Pons (tissue), 1 donor: ENCODE measurements at places on chromosomes 2 and 18.
A peak's percentile ranks its signal among the peaks of the same experiment; 100 is the strongest.

GRCh38 chr2:182619276-182619675 is 96.8 kb upstream of the DNAJC10 start:
- DNase-seq = no peak

GRCh38 chr2:179031731-179032408 is 18.1 kb downstream of the CCDC141 start:
- no peak for DNase-seq

DNA sequence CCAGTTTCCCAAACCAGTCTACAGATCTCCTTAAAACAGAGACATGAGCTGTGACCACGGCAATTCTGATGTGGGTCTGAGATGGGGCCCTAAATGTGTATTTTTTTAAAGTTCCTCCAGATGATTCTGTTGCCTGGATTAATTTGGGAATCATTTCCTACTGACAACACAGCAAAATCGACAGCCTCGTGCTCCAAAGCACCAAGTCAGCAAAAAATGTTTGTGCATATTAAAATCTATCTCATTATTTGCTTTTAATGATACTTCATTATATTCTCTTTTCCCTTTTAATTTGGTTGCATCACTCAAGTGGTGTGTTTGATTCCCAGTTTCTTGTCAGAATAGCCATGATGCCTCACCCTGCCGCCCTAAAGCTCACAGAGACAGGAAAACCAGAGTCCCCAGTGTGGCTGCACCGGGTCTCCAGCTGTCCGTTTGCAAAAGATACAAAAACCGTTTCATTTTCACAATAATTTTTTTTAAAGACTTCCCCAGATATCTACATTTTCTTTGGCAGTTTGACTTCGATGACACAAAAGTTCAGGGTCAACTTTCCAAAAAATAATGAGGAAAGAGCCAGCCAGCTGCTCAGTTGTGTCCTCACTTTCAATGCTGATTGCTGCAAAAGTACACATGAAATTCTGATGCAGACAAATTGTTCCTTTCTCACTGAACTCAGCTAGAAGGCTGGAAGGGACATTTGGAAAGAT is 443.2 kb upstream of the ID2 start:
- DNase-seq = no peak

DNA sequence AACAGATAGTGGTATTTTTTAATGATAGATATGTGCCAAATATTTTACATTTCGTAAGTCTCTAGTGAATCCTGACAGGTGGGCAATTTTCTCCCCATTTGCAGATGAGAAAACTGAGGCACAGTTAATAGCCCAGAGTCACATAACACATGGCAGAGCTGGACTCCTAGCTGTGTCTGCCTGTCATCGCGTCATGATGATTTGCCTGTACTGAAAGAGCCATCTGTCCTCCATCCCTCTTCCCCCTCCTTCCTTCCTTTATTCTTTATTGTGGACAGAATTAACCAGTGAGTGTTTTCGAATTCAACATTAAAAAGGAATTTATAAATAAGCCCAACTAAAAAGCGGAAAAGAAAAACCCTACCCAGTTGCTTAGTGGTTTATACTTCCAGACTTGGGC is 3.2 kb downstream of the DNAJB2 start:
- DNase-seq = peak; percentile 96

DNA sequence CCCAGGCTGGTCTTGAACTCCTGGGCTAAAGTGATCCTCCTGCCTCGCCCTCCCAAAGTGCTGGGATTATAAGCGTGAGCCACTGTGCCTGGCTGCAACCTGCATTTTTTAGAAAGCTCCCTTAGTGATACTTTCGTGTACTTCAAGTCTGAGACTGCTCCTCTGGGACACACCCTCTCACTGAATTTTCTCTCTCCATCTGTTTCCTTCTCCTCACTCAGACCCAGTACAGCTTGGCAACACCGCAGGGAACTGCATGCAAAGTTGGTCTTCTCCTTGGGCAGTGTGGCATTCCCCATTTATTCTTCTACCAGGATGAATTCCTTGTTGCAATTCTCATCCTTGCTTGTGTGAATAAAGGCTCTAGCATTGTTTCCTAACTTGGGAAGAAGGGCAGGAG is 175.9 kb downstream of the LPIN1 start:
- DNase-seq = peak; percentile 15

DNA sequence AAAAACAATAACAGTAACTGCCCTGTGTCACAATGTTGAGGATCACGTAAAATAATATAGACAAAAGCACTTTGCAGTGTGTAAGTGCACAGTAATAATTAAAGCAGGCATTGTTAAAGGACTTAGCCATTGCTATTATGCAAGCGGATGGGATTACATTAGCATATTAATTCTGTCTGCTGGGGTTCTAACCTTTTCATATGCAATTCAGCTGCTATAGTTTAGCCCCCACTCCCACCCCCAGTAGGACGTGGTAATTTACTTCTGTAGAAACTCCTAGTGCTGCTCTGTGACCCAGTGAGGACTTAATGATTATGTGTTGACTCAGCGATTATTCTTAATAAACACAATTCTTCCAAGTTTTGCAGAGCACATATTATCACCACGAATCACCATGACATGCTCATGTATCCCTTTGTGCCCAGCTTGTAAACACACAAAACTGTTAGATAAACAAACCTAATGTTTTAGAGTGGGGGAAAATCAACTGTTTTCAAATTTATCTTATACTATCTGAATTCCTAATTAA is 5.1 kb upstream of the ADAM23 start:
- no peak for DNase-seq

DNA sequence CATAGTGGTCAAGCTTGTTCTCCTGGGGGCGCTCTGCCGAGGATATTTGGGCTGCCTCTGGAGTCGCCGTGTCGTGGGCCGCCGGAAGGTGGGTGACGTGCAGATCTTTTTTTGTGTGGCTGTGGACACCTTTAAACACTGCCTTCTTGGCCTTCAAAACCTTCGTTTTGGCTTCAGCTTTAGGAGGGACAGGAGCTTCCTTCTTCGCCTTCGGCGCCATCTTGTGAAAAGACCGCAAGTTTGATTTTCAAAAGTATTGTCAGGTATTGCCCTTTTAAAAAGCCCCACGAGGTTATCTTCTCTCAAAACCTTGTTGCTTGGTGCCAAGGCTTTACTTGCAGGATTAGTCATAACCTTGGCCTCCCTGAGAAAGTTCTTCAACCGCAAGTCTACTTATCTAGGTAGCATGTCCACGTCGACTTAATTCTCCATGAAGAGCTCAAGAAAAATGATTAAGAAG is 20.8 kb downstream of the LAMA3 start:
- DNase-seq = no peak
